ENCODE measurements at places on chromosomes 1 and 21.
A peak's percentile ranks its signal among the peaks of the same experiment; 100 is the strongest.

GRCh38 chr1:226649780-226650179 lies 89.3 kb downstream of the ITPKB start:
- no peak for DNase-seq

- DNase-seq, result no peak
Measured at GRCh38 chr21:41813226-41813625, 46.4 kb upstream of the RIPK4 start.

GRCh38 chr1:171468120-171468750 lies 17.1 kb upstream of the PRRC2C start:
- no peak for DNase-seq

- DNase-seq, result peak; percentile 78
Measured at GRCh38 chr1:11806307-11806936, 431 bp downstream of the CLCN6 start.

- no peak for DNase-seq
Measured at GRCh38 chr1:101312147-101312546, 75.3 kb downstream of the S1PR1 start.

DNA sequence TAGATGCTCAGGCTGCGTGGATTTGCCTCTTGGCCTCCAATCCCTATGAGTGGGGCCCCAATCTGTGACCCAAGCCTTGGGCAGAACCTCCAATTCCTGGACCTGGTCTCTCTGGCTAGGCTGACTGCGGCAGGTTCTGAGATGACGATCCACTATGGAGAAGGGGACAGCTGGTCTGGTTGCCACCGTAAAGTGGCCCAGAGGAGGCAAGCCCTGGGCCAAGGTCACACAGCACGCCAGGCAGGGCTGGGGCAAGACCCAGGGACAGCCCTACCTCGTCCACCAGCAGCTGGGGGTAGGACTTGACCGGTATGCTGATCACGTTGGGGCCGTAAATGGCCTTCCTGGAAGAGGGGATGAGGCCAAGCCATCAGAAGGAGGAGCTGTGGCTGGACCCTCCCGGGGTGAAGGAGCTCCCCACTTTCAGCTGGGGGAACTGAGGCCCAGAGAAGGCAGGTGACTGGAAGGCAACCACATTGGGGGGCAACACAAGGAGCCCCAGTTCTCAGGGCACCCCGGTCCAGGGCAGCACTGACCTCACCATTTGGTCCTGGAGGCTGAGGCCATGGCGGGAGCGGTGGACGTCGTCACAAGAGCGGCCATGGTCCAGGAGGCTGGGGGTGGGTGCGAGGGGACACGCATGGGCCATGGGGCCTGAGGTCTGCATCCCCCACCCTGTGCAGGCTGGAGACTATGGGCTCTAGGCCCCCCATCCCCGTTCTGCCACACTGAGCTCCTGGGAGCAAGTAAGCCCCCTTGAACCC lies 9.8 kb downstream of the ATP13A2 start:
- no peak for DNase-seq

DNA sequence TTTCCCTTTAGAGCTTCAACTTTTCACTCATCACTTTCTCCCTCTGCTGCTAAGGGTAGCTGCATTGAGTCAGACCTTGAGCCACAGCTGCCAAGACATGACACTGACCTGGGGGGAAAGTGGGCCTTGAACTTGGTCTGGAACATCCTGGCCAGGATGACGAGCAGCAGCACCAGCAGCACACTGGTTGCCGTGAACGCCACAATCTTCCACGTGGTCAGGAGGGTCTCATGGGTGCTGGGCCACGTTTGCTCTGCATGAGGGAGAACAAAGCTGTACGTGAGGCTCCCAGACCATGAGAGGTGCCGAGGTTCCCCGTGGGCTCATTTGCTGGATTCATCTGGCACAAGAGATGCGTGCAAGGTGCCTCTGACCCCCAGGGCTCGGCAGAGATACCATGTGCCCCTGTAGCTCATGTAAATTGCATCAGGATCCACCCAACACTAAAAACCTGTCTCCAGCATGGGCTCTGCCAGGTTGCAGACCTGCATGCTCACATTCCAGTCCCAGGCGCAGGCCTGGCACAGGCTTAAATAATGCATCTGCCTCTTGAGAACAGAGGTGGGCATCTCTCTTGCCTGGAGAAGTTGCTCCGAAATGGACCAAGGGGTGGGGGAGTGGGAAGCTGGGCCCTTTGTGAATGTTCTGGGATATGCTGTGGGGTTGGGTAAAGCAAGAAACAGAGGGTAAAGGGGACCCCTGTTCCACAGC lies 84.6 kb upstream of the TLR5 start:
- DNase-seq, result no peak
